Testis (tissue), 5 donors: ENCODE measurements at places on chromosomes 5 and 9.

DNA sequence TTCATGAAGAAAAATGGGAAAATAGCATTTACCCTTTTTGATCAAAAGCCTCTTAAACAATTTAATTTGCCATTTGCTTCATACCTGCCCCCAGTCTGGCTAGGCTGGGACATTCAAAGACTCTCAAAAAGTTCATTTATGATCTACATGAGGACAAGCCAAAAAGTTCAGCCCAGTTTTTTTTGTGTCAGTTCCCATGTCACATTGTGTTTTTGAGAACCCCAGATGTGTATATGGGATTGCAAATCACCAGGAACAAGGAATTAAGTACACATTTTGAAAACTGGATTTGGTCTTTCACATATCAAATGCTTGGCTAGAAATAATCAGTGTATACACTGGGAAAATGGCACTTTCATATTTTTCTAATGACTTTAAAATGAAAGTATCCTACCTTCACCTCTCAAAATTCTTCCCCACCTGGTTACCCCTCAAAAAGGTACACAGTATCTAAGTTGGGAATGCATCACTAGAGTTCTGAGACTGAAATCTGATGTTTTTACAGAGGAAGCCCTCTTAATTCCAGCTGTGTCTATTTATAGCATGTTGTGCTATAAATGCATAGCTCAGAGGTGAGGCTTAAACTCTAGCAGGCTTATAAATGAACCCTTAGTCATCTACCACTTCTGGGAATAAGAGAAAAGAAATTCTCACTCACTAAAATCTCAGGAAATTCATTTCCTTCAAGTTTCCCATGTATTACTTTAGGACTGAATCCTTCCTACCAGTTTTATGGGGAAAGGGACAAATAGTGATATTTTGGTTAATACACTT lies 9.3 kb downstream of the STOM start:
- no peak for DNase-seq

- no peak for DNase-seq
Observed at GRCh38 chr9:94846739-94847138, 120.2 kb downstream of the AOPEP start.

- no peak for DNase-seq
Observed at GRCh38 chr9:4463824-4464223, 26.4 kb upstream of the SLC1A1 start.

GRCh38 chr5:96648593-96648992 lies 13.6 kb upstream of the CAST start:
- DNase-seq, result no peak

- DNase-seq, result no peak
Observed at GRCh38 chr5:152649609-152650008, 244.5 kb upstream of the NMUR2 start.

- no peak for DNase-seq
Observed at GRCh38 chr5:117333011-117333410, 758.4 kb upstream of the SEMA6A start.

DNA sequence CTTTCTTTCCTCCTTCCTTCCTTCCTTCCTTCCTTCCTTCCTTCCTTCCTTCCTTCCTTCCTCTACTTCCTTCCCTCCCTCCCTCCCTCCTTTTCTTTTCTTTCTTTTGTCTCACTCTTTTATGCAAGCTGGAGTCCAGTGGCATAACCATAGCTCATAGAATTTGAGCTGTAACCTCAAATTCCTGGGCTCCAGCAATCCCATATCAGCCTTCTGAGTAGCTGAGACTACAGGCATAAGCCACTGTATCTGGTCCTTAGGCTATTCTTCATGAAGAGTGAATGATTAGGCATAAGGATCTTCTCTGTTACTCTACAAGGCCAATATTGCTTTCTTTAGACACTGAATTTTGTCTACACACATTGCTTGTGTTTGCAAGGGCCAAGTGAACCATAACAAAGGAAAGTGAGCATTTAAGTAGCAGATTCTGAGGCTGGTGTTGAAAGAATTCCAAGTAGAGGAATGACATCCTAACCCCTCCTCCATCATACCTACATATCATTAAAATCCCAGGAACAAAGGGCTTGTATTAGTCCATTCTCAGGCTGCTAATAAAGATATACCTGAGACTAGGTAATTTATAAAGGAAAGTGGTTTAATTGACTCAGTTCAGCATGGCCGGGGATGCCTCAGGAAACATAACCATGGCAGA lies 293.2 kb downstream of the HCN1 start:
- no peak for DNase-seq

DNA sequence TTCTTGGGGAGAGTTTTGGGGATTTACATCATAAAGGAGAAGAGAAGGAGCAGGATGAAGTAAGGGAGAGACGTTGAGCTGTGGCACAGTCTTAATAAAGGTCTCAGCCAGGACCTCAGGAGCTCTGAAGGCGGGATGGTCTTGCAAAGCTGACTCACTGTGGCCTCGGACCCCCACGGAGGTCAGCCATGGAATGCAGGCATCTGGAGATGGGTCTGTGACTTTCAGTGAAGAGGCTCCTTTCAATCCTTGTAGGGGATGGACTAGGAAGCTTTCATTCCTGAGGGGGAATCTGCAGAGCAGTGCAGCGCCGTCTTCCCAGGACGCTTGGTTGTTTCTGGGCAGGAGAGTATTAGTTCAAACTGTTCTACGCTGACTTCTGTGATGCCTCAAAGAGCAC lies 65.7 kb upstream of the BASP1 start:
- peak; percentile 24 for DNase-seq

DNA sequence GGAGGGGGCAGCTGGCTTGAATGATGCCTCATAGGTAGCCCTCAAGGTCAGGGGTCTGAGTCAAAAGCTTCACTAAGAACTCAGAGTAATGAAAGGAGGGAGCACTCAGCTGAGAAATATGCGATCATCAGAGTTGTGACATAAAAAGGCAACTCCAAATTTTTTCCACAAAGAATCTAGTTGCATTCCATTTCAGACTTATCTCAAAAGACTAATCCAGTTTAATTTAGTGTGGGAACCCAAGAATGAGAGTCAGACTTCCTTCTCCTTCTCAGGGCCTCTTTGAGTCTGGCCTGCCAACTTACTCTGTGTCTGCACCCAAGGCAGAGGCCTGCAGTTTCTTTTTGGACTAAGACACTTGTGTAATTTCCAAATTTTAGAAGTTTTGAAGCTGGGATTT lies 34.7 kb downstream of the GABRP start:
- DNase-seq, result no peak

- no peak for DNase-seq
Observed at GRCh38 chr5:77168879-77169244, 41.6 kb upstream of the PDE8B start.

- no peak for DNase-seq
Observed at GRCh38 chr5:158487156-158487555, 612.6 kb downstream of the EBF1 start.

- no peak for DNase-seq
Observed at GRCh38 chr5:145056800-145057199, 778.3 kb downstream of the PRELID2 start.

- no peak for DNase-seq
Observed at GRCh38 chr5:150219142-150219541, 29.3 kb downstream of the SLC6A7 start.

- DNase-seq, result no peak
Observed at GRCh38 chr9:134046894-134047681, 20.7 kb downstream of the BRD3 start.

DNA sequence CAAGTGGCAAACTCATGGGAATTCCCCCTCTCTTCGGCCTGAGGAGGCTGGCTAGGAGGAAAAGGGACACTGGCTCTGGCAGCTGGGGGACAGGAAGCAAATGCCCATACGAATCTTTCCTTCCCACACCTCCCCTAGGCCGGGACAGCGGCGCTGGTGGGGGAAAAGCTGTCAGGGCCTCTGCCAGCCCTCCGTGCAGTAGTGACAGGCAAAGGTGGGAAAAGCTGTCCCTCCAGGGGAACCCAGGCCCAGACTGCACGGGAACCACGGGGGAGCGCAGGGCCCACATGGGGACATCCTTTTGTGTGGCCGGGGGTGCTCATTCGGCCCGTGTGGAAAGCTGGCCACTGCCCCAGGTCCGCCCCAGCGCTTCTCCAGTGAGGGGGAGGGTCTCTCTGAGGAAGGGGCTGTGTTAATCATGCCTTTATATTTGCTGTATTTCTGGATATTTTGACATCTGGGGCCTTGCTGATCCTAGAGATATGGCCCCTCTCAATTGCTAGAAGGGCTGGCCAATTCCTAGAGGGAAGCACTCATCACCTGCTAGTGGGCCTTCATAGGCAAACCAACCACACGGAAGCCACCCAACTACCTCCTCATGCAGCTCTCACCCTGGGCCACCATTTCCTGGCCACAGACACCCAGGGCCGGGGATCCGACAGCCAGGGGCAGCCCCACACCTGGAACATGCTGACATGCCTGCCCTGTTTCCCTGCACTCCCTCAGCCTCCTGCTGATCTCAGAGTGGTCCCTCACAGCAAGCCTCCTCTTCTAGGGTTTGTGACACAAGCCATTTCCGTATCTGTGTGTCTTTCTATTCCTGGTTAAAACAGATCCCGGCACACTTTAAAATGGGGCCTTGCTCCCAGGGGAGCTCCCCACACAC lies 138.8 kb downstream of the ROR2 start:
- no peak for DNase-seq

DNA sequence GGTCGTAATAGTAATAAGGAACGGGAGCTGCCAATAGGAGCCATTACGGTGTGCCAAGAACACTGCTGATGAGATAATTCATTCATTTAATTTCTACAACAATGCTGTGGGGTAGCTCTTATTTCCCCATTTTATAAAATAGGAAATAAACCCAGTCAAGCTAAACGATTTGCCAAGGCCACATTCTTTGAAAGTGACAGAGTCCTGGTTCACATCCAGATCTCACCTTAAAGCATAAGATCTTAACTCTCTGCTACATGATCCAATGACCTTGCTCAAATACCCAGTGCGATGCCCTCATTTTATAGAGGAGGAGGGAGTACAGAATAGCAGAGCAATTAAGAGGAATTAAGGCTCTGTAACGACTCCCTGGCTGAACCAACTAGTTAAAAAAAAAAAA lies 5.0 kb downstream of the PDE6A start:
- no peak for DNase-seq

GRCh38 chr9:15032860-15033259 lies 122.6 kb upstream of the FREM1 start:
- no peak for DNase-seq

DNA sequence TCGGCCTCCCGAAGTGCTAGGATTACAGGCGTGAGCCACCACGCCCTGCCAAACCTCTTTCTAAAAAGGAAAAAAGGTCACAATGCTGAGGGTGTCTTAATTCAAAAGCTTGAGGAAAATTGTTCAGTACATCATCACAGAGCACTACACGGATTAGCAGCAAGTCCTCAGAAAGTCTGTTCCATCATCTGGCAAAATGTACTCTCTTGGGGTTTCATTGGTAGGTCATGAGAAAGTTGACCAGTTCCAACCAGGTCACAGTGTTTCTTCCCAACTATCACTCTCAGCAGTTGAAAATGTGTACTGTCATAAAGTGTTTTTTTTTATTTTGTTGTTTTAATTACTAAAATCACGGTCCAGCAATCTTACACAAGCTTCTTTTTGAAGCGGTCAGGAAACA lies 299.6 kb downstream of the FBXL7 start:
- no peak for DNase-seq

GRCh38 chr9:80994892-80995291 lies 694.5 kb downstream of the TLE1 start:
- no peak for DNase-seq

- no peak for DNase-seq
Observed at GRCh38 chr9:73200694-73201452, 49.2 kb downstream of the ANXA1 start.

GRCh38 chr9:10999646-11000045 lies 386.8 kb upstream of the PTPRD start:
- no peak for DNase-seq

GRCh38 chr9:16626577-16627130 lies 243.8 kb downstream of the BNC2 start:
- no peak for DNase-seq

- no peak for DNase-seq
Observed at GRCh38 chr9:128065907-128066712, 1.0 kb downstream of the NAIF1 start.

GRCh38 chr9:105483618-105484017 lies 35.8 kb downstream of the FSD1L start:
- no peak for DNase-seq

DNA sequence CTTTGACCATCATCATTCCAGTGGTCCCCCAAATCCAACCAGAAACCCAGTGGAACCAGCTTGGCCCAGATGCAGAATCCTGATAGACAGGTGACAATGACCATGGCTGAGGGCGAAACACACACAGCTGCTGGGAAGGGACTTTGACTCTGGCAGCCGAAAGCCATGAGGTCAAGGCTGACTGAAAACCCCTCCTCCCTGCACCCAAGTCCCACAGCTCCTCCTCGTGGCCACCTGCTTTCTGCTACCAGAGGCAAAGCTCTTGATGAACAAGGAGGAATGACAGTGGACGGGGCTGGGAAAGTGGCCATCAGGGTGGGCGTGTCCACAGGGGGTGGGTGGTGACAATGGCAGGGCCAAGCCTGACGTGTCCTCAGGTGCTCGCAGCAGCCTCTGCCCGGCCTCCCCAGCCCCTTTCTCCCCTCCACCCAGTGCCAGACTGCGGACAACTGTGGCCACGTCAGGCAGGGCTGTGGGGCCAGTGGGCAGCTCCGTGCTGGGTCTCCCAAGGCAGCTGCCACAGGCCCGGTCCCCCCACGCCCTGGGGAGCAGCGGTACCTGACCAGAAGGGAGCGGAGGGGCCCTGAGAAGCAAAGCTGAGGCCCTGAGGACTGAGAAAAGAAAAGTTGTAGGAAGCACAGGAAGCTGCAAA lies 30.8 kb upstream of the SARDH start:
- peak; percentile 14 for DNase-seq

DNA sequence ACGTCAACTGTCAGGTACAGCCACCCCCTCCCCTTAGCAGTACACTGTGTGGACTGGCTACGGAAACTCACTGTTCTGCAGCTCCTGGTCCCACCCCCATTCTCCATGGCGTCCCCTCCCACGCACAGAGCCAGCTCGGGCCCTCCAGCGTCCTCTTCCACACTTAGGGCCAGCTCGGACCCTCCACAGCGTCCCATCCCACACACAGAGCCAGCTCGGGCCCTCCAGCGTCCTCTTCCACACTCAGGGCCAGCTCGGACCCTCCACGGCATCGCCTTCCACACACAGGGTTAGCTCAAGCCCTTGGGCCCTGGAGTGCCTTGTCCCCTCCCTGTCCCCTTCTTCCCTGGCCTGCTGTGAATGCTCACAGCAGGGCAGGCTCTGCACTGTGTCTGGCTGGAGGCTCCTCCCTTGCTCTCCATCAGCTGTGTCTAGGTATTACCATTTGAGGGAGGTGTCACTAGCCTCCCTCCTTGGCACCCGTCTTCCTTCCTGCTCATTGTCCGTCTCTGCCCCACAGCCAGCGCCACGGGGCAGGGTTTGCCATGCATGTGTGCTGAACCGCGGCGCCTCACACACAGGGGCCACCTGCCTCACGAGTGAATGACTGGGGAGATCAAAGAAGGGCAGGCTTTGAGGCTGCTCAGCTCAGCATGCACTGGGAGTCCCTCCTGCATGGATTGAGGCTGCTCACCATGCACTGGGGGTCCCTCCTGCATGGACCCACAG lies 78.5 kb upstream of the CACNA1B start:
- DNase-seq, result no peak

DNA sequence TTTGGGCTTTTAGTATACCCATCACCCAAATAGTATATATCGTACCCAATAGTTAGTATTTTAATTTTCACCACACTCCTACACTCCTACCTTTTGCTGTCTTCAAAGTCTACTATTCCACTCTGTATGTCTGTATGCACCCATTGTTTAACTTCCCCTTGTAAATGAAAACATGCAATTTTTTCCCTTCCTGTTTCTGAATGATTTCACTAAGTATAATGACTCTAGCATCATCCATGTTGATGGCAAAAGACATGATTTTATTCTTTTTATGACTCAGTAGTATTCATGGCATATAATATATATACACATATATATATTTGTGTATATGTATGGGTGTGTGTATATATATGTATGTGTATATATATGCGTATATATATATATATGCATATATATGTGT lies 63.1 kb upstream of the FAM174A start:
- DNase-seq, result no peak
